ENCODE measurements at places on chromosomes 5 and 9.

DNA sequence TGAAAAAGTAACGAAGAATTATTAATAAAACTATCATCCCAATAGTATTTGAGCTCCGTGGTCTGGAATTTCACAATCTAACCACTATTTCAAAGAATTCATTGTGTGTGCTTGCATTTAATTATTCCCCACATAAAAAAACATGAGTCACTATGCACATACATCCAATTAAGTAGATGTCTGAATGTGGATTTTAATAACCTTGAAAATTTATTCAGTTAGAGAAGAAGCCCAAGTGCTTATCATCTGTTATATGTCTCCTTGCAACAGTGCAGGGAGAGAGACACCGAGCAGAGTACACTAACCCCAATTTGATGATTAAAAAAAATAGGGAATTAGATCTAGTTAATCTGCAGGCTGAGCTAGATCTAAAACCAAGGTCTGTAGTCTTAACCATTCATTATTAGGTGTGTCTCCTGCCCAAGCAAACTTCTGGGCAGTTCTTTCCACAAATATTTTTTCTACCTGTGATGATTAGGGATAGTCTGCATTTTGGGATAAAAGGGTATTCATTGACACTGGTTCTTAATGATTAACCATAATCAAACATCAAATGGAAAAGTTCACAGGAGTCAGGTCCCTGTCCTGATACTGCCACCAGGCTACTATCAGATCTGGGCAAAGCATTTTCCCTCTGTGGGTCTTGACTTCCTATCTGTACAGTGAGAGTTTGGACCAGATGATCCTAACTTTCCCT, 164.2 kb downstream of the GRIA1 start:
- DNase-seq, result peak; percentile 74

GRCh38 chr9:21252721-21253547, 13.1 kb upstream of the IFNA14 start:
- DNase-seq, result peak; percentile 25

- DNase-seq, result no peak
Observed at GRCh38 chr9:74872619-74873233, 15.0 kb downstream of the TRPM6 start.

DNA sequence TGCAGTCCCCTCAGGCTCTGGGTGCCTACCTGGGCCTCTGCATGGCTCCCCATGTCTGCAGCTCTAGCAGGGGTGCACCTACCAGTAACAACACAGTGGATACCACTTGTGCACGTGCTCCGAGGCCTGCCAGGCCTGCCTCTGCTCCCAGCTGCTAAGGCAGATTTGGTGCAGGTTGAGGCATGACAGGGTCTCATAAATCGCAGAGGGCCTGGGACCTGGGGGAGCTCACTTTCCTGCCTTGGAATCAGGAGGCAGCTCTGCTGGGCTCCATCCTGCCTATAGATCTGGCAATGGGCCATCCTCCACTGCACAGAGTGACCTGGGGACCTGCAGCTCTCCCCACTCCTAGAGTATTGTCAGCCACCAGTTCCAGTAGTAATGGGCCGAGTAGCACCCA, 121.9 kb upstream of the CXCL14 start:
- DNase-seq, result no peak

- no peak for DNase-seq
Observed at GRCh38 chr5:150529555-150529954, 21.6 kb downstream of the NDST1 start.

GRCh38 chr5:32308946-32309345, 3.8 kb downstream of the MTMR12 start:
- peak; percentile 65 for DNase-seq

- no peak for DNase-seq
Observed at GRCh38 chr9:89492586-89492985, 5.3 kb downstream of the SEMA4D start.

GRCh38 chr9:122403381-122404000, 32.7 kb downstream of the PTGS1 start:
- peak; percentile 70 for DNase-seq

DNA sequence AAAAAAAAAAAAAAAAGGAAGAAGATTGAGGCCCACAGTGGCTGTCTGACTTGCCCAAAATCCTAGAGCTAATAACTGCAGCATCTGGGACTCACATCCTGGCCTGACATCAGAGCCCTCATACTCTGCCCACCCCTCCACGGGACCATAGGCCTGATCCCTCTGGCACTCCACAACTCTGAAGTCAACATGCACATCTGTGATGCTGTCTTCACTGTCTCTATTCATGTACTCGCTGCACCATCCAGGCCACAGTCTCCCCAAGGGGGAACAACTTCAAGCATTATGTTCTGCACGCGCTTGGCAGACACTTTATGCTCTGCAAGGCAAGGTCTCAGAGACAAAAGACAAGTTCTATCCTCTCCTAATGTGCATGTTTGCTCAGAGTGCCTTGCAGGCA, 158.2 kb downstream of the SPOCK1 start:
- no peak for DNase-seq

DNA sequence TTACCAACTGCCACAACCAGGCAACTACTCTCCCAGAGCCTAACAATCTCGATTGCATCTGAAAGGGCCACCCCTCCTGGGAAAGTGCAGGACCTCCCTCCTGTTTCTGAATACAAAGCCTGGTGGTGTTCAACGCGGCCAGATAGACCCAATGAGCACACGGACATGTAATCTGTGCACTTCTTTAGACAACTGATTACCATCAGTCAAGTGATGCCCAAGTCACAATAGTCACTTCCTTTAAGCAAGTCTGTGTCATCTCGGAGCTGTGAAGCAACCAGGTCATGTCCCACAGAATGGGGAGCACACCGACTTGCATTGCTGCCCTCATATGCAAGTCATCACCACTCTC, 739 bp downstream of the C9orf72 start:
- peak; percentile 40 for DNase-seq

GRCh38 chr9:88358723-88359122, 29.5 kb upstream of the SPIN1 start:
- no peak for DNase-seq

GRCh38 chr5:87589587-87589986, 176.9 kb upstream of the CCNH start:
- no peak for DNase-seq

- DNase-seq, result no peak
Observed at GRCh38 chr9:133045132-133045531, 14.3 kb downstream of the GTF3C5 start.

GRCh38 chr5:62317810-62318209, 11.8 kb downstream of the KIF2A start:
- DNase-seq, result peak; percentile 50

DNA sequence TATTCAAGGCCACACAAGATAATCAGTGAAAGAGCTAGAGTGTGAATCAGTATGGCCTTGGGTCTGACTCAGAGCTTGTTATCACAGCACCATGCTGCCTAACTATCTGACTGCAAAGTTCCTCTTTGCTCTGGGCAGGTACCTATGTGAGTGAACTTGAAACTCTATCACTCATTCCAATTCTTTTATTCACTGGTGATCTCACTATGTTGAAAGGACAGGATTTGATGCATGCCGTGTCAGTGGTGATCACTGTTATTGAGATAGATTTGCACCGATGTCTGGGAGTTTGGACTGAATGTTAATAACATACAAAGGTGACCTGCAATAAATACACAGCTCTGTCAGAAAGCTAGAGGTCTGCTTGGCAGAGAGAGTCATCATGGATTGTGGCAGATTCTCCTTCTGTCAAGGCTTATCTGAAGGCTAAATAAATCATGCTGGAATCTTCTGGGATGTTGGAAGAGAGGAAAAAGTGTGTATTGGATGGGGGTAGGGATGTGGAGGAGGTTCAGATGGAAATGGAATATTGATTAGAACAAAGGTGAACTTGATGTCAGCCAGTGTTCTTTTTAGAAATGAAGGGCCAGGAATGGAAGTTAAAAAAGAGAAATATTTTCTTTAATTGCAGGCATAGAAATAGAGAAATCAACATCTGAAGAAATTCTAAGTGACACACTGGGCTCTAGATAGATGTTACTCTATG, 91.8 kb upstream of the TNC start:
- no peak for DNase-seq

DNA sequence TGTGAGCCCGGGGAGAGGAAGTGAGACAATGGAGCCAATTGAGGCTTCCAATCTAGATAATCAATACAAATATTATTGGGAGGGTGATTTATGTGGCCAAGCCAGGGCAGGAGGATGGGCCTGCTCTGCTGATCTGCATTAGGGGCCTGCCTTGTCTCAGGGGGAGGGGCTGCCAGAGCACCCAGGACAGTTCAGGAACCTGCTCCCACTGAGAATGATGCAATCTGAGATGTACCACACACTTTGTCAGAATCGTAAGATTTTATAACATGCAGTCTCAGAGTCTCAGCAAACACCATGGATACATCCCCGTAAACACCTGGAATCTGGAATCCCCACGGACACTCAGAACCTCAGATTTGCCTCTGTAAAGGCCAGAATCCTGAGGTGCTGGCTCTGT, 19.3 kb downstream of the FGF18 start:
- no peak for DNase-seq

DNA sequence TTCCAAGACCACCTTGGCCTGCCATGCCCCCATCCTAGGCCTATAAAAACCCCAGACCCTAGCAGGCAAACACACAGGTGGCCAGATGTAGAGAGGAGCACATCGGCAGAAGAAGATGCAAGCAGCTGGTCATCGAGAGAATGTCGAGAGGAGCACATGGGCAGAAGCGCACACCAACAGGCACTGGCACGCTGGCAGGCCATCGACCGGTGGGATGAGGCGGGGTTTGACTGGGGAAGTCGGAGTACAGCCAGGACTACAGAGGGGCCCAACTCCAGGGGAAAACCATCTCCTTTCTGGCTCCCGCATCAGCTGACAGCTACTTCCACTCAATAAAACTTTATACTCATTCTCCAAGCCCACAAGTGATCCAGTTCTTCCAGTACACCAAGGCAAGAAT, 283.1 kb upstream of the RGMB start:
- no peak for DNase-seq

GRCh38 chr5:169222934-169223594, 77.9 kb downstream of the SLIT3 start:
- DNase-seq, result peak; percentile 54

DNA sequence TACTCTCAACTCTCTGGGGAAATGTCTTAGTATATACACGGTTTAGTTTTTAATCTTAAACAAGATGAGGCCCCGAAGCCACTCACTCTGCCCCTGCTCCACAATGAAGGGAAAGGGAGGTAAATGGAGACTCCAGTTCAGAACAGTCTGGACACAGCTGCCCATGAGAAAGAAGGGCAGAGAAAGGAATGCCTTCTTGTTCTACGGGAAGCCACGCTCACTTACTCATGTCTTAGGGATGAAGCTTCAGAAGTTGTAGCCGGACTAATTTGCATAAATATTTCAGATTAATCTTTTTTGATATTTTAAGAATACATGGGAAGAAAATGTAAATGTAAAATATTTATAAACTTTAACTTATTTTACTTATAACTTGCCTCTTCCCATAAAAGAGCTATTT, 94.0 kb downstream of the COL23A1 start:
- peak; percentile 42 for DNase-seq

DNA sequence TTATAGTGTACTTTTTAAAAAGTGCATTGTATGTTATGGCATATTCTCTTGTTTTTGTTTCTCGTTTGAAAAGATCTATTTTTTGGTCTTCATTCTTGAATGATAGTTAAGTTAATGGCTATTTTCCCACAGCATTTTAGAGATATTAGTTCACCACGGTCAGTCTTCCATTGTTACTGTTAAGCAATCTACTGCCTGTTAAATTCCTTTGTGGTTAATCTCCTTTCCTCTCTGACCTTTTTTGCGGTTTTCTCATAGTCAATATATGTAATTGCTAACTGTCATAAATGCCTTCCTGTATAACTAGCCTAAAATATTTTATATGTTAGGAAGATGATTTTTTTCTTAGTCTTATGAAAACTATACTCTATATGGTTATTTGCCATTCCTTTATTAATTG, 250.8 kb upstream of the FBXL7 start:
- DNase-seq, result peak; percentile 89

DNA sequence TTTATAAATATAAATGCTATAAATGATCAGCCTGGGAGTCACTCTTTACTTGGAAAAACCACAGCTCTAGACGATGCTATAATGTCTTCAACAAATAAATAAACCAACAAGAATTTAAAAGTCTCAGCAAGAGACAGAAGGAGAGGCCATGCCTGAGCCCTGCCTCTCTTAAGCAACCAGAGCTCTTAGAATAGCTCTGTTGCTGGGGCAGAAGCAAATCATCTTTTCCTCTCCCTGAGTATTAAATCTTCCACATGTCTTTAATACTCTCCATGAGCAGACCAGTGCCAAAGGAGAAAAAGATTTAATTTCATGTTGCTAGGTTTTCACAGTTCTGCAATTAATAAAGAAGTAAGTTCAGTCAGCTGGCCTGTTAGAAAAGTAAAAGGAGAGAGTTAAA, 408.0 kb upstream of the SLC30A5 start:
- DNase-seq, result no peak

DNA sequence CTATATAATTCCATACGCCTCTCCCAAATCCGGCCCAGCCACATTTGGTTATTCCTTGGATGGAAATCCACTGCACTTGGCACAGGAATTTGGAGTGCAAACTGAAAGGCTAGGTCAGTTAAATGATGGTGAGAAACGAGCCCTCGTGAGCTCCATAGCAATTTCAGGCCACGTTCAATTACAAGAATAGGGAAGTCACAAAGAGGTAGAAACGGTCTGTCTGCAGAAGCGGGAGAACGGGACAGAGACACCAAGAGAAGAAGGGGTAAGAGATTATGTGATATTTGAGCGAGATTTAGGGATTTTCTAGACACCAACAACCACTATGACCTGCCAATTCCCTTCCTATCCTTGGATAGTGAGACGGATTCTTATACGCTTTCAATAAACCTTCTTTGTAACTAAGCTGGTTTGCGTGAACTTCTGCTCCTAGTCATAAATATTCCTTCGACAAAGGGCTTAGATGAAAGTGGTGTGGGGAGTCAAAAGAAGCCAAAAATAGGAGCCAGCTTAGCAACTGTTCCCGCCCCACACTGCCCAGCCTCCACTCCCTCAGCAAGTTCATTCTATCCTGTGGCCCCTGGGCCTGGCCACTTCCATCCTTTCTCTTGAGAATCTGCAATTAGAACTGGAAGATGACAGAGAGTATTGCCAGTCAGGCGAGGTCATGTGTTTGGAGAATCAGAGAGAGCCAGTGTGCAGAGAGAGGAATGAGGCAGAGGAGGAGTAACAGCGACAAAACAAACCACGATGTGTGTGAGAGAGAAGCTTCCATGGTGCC, 118.4 kb downstream of the ZNF608 start:
- DNase-seq, result no peak
